ENCODE measurements at places on chromosomes 1 and 21.

GRCh38 chr1:177825276-177825901 lies 144.5 kb downstream of the SEC16B start:
- DNase-seq = no peak

DNA sequence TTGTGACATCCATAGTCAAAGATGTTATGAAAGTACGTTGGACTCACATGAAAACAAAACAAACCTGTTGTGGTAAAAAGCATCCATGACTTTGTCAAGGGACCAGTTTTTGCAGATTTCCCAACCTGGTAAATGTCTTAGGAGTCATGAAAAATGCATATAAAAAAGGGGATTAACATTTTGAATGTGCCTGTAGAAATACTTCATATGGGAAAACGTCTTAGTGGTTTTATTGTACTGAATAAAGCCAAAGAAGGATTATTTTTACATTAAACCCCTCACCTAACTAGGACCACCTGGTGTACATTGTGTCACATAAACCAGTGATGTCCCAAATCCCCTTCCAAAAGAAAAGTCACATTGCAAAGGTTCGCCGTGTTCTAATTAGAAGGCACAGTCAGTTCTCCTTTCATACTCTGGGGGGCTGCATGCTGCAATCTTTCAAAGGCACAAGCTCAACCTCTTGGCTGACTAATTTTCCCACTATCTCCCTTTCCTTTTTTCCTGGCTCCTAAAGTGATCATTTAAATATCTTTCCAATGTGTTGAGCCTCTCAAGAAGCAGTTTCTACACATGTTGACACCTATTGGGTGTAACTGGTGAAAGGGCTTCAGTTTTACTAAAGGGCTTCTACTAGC lies 119.8 kb upstream of the SPAG17 start:
- DNase-seq = peak; percentile 26

- DNase-seq = peak; percentile 61
These were observed 161.6 kb downstream of the GLUL start for GRCh38 chr1:182229921-182230491.

GRCh38 chr1:63936276-63936675 lies 162.5 kb downstream of the ROR1 start:
- DNase-seq = no peak

DNA sequence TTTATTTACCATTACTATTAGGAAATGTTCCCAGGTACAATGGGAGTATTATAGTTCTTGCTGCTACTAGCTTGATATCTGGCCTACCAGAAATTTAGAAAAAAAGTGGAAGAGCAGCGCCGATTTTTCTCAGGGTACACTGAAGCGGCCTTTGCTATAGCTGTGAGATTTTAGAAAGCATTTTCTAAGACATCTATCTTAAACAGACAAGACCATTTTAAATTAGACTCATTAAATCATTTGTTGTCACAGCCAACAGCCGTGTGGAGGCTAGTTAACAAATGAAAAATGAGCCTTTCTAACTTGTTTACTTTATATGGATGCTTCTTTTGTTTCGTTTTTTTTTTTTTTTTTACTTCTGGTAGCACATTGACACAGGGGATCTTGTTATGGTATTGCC lies 183.2 kb upstream of the ZRANB2 start:
- DNase-seq = peak; percentile 28

- DNase-seq = no peak
These were observed 540 bp downstream of the BCAN start for GRCh38 chr1:156642265-156643048.

DNA sequence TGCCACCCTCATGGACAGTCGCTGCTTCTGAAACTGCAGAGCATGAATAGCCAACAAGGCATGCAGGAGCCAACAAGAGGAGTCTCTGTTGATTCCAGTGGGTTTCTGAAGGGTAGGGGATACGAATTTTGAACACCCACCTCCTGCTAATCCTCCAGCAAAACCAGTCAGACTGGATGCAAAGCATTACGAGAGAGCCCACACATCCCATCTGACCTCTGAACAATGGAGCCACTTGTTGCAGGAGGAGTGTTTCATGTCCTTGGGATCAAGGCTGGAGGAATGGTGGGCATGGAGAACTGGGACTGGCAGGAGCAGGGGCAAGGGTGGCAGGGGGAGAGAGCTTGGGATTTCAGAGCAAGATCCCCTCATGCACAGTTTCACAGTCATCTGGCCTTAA lies 1.6 kb downstream of the VTCN1 start:
- DNase-seq = no peak

DNA sequence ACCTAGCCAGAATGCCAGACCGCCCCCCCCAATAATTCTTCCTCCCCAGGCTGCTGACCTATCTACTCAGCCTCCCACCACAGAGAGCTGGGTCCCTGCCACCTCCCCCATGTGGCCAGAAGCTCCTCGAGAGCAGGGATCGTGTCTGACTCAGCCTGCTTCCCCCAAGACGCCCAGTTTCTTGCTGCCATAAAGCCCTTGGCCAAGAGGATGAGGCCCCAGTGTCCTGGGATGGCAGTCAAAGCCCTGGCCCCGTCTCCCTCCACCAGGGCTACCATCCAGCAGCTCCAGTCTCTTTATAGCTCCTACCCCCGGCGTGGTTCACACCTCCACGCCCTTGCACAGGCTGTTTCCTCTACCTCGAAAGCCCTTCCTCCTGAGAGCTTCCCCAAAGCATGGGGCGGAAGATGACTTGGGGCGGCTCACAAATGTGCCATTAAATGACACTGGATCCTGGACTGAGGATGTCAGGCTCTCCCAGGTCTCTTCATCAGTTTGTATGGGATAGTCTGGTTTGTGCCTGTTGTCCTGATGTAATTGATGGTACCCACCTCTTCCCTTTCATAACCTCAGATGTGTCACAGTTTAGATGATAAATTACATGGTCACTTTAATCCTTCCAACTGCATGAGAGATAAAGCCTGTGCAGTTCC lies 13.2 kb downstream of the ADGRB2 start:
- DNase-seq = no peak

GRCh38 chr1:9181990-9182783 lies 52.4 kb upstream of the H6PD start:
- DNase-seq = peak; percentile 60

DNA sequence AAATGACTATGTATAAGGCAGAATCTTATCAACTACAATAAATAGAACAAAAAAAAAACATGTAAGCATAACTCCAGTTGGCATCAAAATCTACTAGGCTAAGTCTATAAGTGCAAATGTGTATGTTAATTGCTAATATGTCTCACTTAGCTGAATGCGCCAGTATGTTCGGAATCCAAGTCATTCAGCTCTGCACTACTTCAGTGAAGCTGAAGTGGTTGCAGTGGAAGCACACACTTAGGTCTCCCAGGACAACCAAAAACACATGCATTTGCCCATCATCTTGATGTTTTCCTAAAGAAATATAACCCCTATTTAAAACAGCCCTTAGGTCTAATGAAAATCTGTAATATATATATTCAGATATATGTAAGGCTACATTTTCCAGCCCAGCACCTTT lies 41.0 kb upstream of the RGS2 start:
- DNase-seq = no peak

DNA sequence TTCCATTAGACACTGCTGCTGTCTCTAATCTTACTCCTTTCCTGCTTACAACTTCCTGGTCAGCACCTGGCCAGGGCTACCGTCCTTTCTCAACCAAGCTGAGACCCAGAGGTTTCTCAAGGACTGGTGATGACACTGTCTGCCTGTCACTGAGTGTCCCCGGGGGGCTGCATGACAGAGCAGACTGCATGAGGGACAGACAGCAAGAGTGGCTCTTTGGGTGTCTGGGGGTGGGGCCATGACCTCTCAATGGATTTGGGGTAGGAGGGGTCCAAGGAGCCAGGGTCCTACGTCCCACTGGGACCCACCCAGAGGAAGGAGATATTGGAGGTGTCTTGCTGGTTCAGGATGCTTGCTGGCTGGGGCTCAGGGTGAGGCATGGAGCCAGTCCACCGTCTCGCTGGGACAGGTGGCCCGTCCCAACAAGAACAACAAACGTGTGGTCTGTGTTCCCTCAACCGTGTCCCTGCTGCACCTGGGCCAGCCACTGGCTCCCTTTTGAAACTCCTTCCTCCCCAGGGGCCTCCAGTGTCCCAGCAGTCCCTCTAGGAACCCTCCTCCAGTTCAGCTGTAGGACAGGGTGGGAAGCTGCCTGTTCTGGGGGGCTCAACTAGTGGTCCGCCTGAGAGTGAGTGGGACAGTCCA lies 344.6 kb upstream of the AJAP1 start:
- DNase-seq = no peak

- DNase-seq = no peak
These were observed 14.9 kb downstream of the TRIM33 start for GRCh38 chr1:114496089-114496488.

DNA sequence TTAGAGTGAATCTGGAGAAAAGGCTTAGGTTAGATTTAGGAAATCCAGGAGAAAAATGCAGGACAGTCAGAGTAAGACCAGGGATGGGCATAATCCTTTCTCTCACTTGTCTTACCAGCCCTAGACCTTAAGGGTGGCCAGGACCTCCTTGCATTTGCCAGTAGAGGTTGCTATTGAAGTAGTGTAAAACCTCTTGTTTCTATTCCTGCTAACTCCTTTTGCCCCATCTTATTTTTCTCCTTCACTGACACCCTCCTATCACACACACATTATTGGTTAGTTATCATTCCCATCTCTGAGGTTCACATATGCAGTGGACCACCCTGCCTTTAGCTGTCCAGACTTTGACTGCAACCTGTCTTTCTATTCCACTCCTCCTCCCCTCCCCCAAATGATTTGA lies 75.0 kb upstream of the MACF1 start:
- DNase-seq = no peak

- DNase-seq = no peak
These were observed 30.1 kb downstream of the PALMD start for GRCh38 chr1:99675994-99676393.

- DNase-seq = peak; percentile 30
These were observed 2.7 kb downstream of the SH2D2A start for GRCh38 chr1:156813750-156814570.

- no peak for DNase-seq
These were observed 142.2 kb downstream of the NFIA start for GRCh38 chr1:61224609-61225008.

DNA sequence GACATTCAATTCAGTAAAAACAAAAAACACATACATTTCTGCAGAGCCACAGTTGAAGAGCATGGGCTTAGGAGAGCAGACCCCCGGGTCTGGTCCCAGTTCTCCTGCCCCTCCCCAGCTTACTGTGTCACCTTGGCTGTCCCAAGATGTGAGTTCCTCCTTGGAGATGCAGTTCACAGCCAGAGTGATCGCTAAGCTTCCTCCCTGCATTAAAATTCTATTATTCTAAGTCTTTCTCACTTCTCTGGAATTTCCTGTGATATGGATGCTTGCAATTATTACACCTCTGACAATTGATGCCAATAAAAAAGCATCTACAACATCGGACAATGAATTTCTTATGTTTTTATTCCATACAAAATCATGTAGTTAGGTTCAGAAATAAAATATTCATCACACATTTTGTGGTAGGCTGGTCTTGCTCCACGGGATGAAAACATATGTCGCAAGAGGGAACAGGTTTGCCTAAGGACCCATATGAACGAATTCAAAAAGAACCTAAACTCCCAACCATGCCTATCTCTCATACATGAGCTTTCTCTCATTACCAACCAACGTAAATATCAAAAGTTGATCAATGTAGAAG lies 328.5 kb upstream of the RUNX1 start:
- no peak for DNase-seq

GRCh38 chr1:9749361-9749760 lies 74.4 kb downstream of the CLSTN1 start:
- no peak for DNase-seq

DNA sequence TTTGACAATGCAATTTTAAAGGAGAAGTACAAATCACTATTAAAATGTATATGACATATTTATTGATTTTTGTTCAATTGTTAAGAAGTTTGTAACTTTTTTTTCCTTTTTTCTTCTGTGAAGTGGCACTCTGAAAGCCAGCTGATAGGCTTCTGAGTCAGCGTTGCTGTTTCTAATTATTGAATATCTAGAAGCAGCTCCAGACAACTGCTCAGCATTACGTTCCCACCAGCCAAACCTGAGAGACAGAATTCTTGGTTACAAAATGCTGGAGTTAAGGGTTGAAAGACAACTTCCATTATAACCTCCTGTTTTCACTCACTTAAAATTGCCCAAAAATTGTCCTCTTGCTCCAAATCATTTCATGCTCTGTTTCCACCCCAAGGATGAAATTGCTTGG lies 31.4 kb upstream of the LMX1A start:
- no peak for DNase-seq

- no peak for DNase-seq
These were observed 46.2 kb downstream of the YARS1 start for GRCh38 chr1:32770741-32771548.

DNA sequence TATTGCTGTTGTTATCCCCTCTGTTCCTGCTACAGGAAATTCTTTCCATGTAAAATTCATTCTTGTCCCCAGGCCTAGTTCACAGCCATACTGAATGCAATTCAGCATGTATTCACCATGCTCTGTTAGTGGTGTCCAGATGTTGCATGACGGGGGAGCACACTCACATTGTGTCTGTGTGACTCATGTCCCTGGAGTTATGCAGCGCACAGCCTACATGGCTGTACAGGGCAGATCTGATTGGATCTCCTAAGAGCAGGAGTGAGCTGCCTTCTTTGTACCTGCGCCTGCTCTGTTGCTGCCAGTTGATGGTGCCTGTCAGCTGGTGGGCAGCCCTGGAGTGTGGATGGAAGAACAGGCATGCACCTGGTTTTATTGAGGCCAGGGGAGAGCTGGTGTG lies 17.6 kb downstream of the HTR6 start:
- DNase-seq = no peak

DNA sequence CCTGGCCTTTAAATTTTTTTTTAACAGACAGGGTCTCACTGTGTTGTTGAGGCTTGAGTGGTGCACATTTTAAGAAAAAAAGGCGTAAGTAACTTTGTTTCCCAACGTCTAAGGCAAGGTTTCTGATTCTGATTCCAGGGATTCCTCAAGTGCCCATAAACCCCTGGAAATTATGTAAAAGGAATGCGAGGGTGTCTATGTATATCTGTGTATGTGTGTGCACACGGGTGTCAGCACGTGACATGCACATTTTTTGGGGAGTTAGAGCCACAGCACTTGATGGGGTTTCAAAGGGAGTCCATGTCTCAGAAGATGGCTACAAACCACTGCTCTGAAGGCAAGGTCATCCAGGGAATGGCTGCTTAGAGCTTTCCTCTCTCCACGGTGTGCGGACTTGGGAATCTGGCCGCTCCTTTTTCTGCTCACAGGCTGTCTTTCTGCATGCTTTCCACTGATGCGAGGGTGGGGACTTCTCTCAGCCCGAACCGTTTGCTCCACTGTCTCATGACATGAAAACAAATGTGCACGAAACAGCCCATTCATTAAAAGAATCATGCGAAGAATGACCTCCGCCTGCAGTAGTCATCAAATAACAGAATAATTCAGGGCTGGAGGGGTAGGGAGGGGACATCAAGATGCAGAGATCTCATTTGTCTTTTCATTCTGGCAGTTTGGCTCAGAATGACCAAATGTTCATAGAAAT lies 18.7 kb upstream of the RERE start:
- DNase-seq = no peak

- DNase-seq = no peak
These were observed 12.0 kb downstream of the AKT3 start for GRCh38 chr1:243837907-243838535.
